Keratinocyte (primary cell): ENCODE measurements at places on chromosomes 13 and 19. TPM values are rescaled to one million over a fixed set of nuclear protein-coding genes. Genes with fewer than 3 reads are reported as not detected.
A peak's percentile ranks its signal among the peaks of the same experiment; 100 is the strongest.

GRCh38 chr19:29837448-29837981 is 25.7 kb downstream of the CCNE1 start:
- no peaks in the 10 kb centered on the region for H3K27me3 ChIP-seq
- peaks cover 16% of the 10 kb centered on the region for H3K4me1 ChIP-seq
- no peaks in the 10 kb centered on the region for H3K36me3 ChIP-seq
- H3K4me3 ChIP-seq: no peak overlapping the region
- H3K27ac ChIP-seq: no peak overlapping the region
- no peak for DNase-seq

The ZNF729 gene
- polyA plus RNA-seq: not detected in 3 replicates

- peak; percentile 41 for DNase-seq
- H3K36me3 ChIP-seq: no peaks in the 10 kb centered on the region
- H3K27ac ChIP-seq: peak overlapping the region; percentile 77
- H3K27me3 ChIP-seq: no peaks in the 10 kb centered on the region
- H3K4me1 ChIP-seq: peaks cover 29% of the 10 kb centered on the region
Measured at GRCh38 chr13:95509521-95510310, 42.8 kb upstream of the CLDN10 start.

- H3K27me3 ChIP-seq: peaks cover 33% of the 10 kb centered on the region
- H3K4me3 ChIP-seq: no peak overlapping the region
- H3K4me1 ChIP-seq: no peaks in the 10 kb centered on the region
- no peak overlapping the region for H3K27ac ChIP-seq
Measured at GRCh38 chr13:36674337-36675212, 755 bp downstream of the SERTM1 start.

- H3K4me1 ChIP-seq: no peaks in the 10 kb centered on the region
- no peaks in the 10 kb centered on the region for H3K36me3 ChIP-seq
- DNase-seq: no peak
- no peaks in the 10 kb centered on the region for H3K27me3 ChIP-seq
- H3K27ac ChIP-seq: no peak overlapping the region
- no peak overlapping the region for H3K4me3 ChIP-seq
Measured at GRCh38 chr13:112469071-112469745, 93.1 kb downstream of the SPACA7 start.

The PEAK3 gene
- not detected in 3 replicates for polyA plus RNA-seq

The CPT1C gene
- 0.39 to 0.49 TPM (median 0.41 TPM) in 3 replicates for polyA plus RNA-seq

DNA sequence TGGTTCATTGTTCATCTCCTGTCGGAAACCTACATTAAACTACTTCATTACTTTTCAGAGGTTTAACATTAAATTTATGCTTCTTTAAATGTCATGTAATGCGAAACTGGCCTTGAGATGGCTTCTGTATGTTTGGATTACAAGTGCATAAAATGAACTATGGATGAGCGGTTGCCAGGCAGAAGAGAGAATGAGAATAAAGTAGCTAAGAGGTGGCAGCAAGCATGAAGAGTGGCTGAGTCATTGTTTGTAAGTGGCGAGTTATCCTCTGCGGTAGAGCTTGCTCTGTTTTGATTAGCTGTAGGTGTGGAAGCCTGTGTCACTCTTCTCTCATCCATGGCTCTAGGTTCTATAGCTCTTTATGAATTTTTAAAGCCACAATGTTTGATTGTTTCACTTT is 1139.6 kb upstream of the PCDH9 start:
- DNase-seq: no peak
- H3K27ac ChIP-seq: no peak overlapping the region
- no peaks in the 10 kb centered on the region for H3K4me1 ChIP-seq
- no peaks in the 10 kb centered on the region for H3K36me3 ChIP-seq

DNA sequence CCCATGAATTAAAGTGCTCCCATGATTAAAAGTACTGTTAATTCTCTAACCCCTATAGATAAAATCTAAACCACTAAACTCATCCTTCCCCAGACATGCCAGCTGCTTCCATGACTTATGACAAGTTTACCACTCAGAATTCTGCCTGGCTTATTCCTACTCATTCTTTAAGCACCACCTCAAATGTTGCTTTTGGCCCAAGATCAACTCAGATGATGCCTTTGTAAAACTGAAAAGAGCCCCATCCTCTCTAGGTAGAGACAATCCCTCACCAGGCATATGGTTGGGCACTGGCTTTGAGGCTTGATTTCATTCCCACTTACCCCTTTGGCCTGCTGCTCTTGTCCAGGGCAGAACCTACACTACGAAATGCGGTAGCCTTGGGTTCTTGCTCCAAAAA is 250.0 kb downstream of the DNAJC15 start:
- no peak overlapping the region for H3K4me3 ChIP-seq
- no peaks in the 10 kb centered on the region for H3K36me3 ChIP-seq
- peaks cover 34% of the 10 kb centered on the region for H3K4me1 ChIP-seq

- no peak overlapping the region for H3K4me3 ChIP-seq
- H3K36me3 ChIP-seq: no peaks in the 10 kb centered on the region
- H3K4me1 ChIP-seq: no peaks in the 10 kb centered on the region
- no peaks in the 10 kb centered on the region for H3K27me3 ChIP-seq
Measured at GRCh38 chr13:77465603-77466195, 69.8 kb upstream of the SCEL start.

- no peaks in the 10 kb centered on the region for H3K36me3 ChIP-seq
- H3K4me3 ChIP-seq: no peak overlapping the region
- no peak for DNase-seq
- no peaks in the 10 kb centered on the region for H3K27me3 ChIP-seq
Measured at GRCh38 chr19:13597640-13598039, 91.4 kb upstream of the CACNA1A start.

The ETFB gene
- 95.2 to 115 TPM (median 102 TPM) in 3 replicates for polyA plus RNA-seq

DNA sequence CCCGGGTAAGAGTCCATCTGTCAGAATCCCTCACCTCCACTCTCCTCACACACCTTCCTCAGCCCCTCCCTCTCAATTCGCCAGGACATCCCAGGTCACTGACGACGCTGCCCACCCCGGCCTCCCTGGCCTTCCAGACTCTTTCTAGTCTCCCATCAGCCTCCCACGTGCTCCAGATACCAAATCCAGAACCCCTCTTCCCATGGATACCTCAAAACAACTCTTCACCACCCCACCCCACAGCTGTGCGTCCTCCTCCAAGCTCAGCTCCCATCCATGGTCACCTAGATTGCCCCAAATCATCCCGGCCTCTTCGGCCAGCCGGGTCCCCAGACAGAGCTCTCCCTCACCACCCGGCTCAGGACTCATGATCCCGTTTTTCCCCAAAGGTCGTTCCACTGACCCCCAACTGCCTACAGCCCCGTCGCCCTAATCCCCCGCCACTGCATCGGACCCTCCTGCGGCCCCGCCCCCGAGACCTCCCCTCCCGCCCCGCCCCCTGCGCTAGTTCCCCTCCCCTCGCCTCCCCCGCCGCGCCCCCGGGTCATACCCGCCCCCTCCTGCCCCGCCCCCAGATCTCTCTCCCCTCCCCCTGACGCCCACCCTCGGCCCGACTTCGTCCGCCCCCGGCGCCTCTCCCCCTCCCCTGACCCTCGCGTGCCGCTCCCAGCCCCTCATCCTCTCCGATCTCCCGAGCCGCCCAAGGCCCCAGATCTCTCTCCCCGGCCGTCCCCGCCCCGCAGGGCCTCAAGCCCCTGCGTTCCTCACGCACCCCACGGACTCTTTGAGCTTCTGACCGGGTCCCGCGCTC is 546 bp downstream of the UBXN6 start:
- DNase-seq: no peak
- H3K36me3 ChIP-seq: peaks cover 11% of the 10 kb centered on the region
- peak overlapping the region; percentile 78 for H3K4me3 ChIP-seq
- H3K27me3 ChIP-seq: no peaks in the 10 kb centered on the region
- H3K4me1 ChIP-seq: peaks cover 26% of the 10 kb centered on the region

GRCh38 chr19:48569814-48570213 is 17.8 kb downstream of the SULT2B1 start:
- H3K4me1 ChIP-seq: peaks cover 15% of the 10 kb centered on the region
- H3K27me3 ChIP-seq: no peaks in the 10 kb centered on the region
- no peaks in the 10 kb centered on the region for H3K36me3 ChIP-seq
- H3K4me3 ChIP-seq: no peak overlapping the region
- no peak overlapping the region for H3K27ac ChIP-seq

The FFAR2 gene
- polyA plus RNA-seq: not detected in 3 replicates

- H3K4me1 ChIP-seq: peaks cover 9% of the 10 kb centered on the region
- no peaks in the 10 kb centered on the region for H3K36me3 ChIP-seq
- H3K27me3 ChIP-seq: no peaks in the 10 kb centered on the region
- no peak overlapping the region for H3K4me3 ChIP-seq
Measured at GRCh38 chr13:75687150-75687763, 51.1 kb downstream of the LMO7 start.
